Esophagus squamous epithelium (tissue), 5 donors: ENCODE measurements at places on chromosomes 16 and 17.

DNA sequence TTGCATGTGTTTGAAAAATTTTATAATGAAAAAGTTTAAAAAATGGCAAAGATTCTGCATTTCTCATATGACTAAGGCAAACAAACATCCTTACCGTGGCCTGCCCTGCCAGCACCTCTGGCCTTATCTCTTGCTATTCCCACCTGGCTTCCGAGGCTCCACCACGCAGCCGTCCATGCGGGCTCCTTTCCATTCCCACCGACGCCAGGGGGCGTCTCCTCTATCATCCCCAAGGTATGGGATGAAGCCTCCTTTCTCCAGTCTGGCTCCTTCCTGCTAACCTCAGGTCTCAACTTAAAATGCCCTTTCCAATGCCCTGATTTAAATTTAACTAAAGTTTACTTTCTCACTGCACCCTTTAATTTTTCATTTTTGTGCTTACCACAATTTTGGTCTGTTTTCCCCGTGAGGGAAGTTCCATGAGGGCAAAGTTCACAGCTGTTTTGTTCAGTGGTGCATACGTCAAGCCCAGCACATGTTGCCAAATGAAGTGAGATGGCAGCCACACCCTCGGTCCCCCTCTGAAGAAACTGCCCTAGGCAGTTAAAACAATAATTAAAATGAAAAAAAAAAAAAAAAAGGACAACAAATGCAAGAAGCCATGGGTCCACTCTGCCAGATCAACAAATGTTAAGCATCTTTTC, 13.3 kb upstream of the SDK2 start:
- no peak for DNase-seq

DNA sequence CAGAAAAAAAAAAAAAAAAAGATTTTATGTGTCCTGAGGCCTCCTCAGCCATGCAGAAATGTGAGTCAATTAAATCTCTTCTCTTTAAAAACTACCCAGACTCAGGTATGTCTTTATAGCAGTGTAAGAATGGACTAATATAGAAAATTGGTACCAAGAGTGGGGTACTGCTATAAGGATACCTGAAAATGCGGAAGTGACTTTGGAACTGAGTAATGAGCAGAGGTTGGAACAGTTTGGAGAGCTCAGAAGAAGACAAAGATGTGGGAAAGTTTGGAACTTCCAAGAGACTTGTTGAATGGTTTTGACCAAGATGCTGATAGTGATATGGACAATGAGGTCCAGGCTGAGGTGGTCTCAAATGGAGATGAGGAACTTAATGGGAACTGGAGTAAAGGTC, 17.3 kb upstream of the CNEP1R1 start:
- no peak for DNase-seq

GRCh38 chr16:60605176-60605575, 1431.1 kb downstream of the CDH8 start:
- no peak for DNase-seq

DNA sequence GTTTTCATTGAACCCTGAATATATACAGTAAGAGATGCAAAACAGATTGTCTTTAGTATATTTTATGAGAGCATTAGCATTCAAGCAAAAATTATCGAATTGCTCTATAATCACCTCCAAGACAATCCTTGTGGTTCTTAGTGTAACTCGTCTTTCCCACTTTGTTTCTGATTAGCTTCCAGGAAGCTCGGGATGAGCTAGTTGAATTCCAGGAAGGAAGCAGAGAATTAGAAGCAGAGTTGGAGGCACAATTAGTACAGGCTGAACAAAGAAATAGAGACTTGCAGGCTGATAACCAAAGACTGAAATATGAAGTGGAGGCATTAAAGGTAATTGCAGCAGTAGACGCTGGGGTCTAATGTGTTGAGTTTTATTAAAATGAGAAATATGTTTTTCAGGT, 9.9 kb downstream of the NDEL1 start:
- no peak for DNase-seq

- DNase-seq, result no peak
Observed at GRCh38 chr16:82432261-82432660, 194.5 kb upstream of the CDH13 start.

- DNase-seq, result no peak
Observed at GRCh38 chr17:40777459-40777858, 4.9 kb downstream of the KRT27 start.

DNA sequence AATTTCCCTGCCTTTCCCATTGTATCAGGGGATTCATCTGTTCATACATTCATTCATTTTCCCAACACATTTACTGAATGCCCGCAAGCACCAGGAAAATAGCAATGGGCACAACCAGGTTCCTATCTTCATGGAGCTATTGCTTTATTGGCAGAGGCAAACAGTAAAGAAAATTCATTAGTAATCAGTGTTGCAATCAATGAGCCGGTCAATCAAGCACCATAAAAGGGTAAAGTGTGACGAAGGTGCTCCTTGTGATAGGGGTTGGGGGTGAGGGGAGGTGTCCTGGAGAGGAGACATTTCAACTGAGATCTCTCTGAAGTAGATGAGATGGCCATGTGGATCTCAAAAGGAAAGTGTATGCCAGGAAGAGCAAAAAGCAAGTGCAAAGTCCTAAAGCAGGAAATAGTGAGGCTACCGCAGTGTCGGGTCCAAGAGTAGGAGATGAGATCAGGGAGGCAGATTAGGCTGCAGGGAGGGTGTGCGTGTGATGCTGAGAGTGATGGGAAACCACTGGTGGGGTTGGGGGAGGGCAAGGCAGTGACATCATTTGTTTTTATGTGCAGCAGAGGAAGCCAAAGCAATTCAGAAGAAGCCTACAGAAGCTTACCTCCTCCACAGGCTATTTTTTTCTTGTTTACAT, 28.4 kb downstream of the CDH13 start:
- DNase-seq, result no peak

DNA sequence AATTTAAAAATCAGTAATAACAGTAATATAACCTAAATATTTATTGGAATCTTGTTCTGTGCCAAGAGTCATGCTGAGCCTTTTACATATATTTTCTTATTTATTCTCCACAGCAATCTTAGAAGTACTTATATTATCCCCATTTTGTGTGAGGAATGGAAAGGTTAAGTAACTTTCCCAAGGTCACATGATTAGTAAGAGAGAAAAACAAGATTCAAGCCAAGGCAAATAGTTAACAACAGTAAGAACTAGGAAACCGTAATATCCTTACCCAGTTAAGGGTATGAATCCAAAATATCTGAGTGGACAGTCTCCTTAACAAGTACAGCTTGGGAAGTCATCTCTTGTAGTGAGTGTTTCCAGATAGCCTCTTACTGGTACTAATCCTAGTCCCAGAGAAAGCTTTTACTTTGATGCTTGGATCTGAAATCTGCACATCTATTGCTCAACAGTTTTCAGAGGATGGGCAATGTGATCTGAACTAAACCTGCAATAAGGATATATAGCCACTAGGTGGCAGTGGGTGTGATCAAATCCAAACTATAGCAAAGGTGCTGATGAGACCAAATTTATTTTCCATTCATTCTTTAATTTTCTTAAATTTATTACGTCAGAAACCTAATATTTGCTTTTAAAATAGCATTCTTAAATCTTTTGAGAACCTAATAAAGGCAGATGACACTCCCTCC, 23.3 kb downstream of the SHISA6 start:
- no peak for DNase-seq

DNA sequence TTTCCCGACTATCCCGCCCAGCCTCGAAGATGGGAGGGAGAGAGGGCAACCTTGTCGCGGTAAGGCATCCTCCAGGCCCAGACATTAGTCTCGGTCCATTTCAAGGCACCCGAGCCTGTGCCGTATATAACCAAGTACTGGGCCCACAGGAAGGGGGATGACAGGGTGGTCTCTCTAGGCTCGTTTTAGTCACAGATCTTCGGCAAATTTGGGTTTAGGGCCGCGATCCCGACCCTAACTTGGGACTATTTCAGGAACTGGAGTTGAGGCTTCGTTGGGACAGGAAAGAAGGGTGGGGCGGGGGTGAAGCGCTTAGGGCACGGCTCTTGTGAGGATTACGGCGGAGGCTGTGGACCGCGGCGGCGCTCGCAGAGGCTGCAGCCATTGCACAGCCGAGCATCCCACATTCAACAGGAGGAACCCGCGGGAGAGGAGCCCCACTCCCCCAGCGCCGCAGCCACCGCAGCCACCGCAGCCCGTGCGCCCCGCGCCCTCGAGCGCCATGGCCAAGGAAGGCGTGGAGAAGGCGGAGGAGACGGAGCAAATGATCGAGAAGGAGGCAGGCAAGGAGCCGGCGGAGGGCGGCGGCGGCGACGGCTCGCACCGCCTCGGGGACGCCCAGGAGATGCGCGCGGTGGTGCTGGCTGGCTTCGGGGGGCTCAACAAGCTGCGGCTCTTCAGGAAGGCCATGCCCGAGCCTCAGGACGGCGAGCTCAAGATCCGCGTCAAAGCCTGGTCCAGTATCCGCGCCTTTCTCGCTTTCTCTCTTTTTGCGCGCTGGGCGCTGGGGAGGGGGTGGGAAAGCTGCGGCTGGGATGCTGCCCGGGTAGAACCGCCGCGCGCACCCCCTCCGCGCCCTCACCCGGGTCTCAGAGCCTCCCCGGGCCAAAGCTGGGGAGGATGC, at the start of gene VAT1L:
Gene VAT1L, plus strand, starts transcription at position 384 of the 904 bp plus-strand sequence. Its CDS starts 119 bp downstream, at position 503.
- no peak for DNase-seq

- DNase-seq, result no peak
Observed at GRCh38 chr17:64622931-64623654, 39.0 kb downstream of the SMURF2 start.

GRCh38 chr17:56982312-56982711, 4.4 kb downstream of the SCPEP1 start:
- DNase-seq, result no peak

- DNase-seq, result no peak
Observed at GRCh38 chr17:67606896-67607604, 110.7 kb upstream of the NOL11 start.

GRCh38 chr16:14057878-14058382, 13.2 kb upstream of the MRTFB start:
- DNase-seq, result no peak

GRCh38 chr17:57502022-57502421, 243.1 kb downstream of the CCDC182 start:
- DNase-seq, result no peak

DNA sequence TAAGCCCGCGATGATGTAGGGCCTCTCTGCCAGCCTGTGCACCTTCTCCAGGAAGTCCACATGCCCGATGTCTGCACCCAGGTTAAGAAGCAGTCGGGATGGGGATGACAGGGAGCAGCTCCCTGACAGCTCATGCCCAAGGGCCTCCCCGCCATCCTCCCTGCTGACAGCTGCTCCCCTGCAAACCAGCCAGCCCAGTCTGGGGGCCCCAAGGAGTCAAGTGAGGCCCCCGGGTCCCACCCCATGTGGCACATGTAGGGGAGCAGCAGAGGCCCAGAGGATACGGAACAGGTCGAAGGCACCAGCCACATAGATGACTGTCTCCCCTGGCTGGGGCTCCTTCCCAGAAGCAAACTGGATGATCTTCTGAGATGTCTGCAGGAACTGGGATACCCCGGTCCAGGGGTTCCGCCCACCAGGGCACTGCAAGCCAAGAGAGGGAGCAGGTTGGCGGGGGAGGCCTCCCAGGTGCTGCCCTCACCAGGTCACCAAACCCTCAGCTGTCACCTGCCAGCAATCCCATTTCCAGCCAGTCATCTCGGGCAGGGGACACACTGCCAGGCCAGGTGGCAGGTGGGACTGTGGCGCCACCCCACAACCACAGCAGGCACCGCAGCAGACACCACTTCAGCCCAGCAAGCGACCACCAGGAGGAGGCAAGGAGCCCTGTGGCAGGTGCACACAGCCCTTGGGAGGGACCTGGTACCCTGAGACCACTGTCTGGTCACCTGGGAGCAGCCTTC, 4.6 kb downstream of the PCYT2 start:
- no peak for DNase-seq

DNA sequence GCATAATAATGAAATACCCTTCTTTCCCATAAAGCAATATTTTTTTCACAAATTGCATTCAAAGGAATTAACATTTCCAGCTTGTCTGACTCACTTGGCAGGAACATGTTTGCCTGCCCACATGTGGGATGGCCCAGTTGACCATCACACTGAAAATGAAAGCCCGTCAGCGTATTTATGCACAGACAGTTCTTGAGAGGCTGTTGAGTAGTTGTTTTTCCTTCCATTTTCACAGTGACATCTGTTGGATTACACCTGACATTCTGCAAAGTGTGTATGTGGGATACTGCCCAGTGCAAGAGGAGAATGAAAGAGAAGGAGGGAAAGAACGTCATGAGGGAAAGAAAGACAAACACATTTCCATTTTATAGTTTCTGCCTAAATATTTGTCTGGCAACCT, 29.7 kb downstream of the HS3ST4 start:
- no peak for DNase-seq

DNA sequence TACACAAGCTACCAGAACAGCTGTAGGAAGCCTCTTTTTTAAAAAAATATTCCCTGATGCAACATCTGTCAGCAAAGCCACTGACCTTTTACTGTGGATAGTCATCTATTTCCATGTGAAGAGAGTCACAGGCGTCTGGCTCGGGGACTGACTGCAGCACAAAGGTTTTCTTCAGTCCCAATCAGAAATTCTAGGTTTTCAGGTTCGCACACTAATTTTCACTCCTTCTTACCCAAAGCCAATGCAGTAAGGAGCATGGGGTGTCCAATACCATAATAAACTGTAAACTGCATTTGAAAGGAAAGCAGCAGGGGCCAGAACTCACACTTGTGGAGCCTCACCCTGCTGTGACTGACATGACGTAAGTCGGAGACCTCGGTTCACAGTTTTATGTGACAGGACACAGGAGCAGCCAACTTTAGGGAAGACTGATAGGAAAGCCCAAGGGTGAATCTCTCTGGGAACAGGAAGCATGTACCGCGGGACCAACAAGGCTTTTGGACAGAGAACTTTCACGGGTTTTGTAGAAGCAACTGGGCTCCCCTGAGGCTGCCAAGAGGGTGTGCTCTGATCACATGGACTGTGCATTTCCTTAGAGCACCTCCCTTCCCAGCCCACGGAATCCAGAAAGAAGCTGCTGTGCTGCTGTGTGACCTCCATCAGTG, 9.1 kb upstream of the TMEM100 start:
- DNase-seq, result no peak

DNA sequence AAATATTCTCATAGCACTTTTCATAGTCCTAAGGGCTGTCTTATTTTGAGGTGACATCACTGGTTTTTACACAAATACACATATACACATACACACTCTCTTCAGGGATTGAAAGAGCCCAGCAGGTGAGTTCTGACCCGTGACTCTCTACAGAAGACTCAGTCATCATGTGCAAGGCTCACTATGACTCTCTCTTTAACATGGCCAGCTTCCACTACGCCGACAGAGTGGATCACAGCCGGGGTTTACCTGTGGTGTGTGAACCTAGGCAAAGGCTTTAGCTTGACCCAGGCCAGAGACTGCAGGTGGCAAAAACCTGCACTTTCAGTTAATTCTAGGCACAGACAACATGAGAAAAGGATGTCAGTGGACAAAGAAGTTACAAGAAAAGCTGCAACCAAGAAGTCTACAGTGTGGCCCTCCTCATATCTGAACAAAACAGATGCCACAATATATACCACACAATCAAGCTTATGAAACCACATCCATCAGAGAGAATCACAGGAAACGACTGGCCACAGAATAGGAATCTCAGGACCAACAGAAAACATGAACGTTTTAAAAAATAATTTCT, 56.5 kb downstream of the CYTH1 start:
- DNase-seq, result no peak

DNA sequence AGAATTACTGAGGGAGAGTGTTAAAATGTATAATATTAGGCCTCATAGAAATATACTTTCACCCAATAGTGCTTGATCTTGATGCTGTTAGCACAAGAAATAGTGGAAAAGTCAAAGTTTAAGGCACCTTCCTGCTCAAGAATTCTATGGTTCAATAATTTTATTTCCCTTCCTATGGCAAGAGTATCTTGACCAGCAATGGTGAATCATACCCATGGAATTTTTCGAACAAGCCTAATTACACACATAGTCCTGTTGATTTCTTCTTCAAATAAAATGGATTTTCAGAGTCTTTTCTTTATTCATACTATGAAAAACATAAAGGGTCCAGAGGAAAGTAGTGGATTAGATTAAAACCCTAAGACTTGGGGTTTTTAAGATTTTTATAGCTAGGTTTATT, 810.6 kb downstream of the CDH11 start:
- DNase-seq, result no peak
